ENCODE measurements at places on chromosomes 11 and 22.

DNA sequence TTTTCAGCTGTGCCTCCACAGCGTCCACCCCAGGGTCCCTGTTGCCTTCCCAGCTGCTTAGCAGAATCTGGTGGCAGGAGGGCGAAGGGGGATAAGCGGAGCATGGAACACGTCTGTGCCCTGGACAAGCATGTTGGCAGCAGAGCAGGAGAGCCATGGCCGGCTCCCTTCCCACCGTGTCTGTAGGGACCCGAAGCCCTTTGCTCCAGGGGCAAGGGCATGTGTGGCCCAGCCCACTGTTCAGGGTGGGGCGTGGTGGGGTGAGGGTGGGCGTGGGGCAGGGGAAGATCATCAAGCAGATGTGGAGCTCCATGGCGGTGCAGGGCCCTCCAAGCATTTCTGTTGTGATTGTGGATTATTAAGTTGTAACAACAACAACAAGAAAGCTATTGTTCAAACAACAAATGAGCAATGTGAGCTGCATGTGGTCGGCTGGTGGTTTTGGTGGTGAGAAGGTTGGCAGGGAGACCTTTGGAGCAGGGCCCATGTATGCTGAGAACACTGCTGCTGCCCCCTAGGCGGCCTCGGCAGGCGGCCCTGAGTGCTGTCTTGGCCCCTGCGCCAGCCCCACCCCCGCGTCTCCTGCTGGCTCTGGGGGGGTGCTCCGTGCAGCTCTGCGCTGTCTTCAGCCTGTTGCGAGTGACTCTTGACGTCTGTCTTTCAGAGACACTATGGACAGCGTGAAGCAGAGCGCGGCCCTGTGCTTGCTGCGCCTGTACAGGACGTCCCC, 50.9 kb downstream of the AP2A2 start:
- DNase-seq, result no peak

GRCh38 chr11:44595964-44596381, 30.5 kb downstream of the CD82 start:
- DNase-seq, result peak; percentile 89

- no peak for DNase-seq
These were observed 52.6 kb downstream of the MAP6 start for GRCh38 chr11:75616281-75616680.

GRCh38 chr11:33500332-33500731, 200.3 kb downstream of the C11orf91 start:
- DNase-seq, result no peak

GRCh38 chr11:68446046-68446725, 14.4 kb upstream of the PPP6R3 start:
- no peak for DNase-seq

- DNase-seq, result no peak
These were observed 17.5 kb upstream of the TSPAN18 start for GRCh38 chr11:44709281-44709562.

GRCh38 chr11:126999366-126999765, 1.2 kb downstream of the KIRREL3 start:
- DNase-seq, result no peak

DNA sequence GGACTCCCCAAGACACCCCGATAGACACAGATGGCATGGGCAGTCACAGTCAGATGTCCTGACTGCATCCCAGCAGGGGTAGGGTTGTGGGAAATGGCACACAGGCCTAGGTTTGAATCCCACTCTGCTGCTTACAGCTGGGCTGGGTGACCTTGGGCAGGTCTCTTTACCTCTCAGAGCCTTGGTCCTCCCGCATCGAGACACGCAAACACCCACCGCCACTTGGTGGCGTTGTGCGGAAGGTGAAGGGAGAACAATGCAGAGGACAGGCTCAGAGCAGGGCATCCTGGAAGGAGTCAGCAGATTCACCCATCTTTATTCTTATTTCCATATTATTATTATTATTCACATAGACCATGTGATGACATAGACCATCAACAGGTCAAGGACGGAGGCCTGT, 140.5 kb downstream of the MIAT start:
- DNase-seq, result no peak

DNA sequence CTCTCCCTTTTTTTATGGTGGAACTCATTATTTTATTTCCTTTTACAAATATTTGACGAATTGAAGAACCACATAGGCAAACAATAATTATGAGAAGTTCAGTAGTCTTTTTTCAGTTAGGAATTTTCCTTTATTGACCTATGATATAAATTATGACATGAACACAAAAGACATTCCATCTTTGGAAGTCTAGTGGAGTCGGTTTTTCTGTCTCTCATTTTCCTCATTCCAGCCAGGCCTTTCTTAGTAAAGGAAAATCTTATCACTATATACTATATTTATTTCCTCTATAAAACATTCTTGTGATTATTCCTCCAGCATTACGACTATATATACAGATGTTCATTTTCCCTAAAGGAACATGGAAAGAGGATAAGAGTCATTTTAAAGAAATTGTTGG, 1046.1 kb downstream of the DLG2 start:
- DNase-seq, result no peak

- DNase-seq, result no peak
These were observed 5.2 kb upstream of the MRPL16 start for GRCh38 chr11:59815754-59816153.

GRCh38 chr11:94024547-94024946, 3.4 kb downstream of the HEPHL1 start:
- DNase-seq, result no peak

- no peak for DNase-seq
These were observed 76.8 kb upstream of the BIRC3 start for GRCh38 chr11:102240502-102240901.

GRCh38 chr11:66438504-66439466, at the start of gene MRPL11:
Gene MRPL11, minus strand, starts transcription at chr11:66438848. Its CDS starts 94 bp downstream, at chr11:66438754.
- DNase-seq, result peak; percentile 97

DNA sequence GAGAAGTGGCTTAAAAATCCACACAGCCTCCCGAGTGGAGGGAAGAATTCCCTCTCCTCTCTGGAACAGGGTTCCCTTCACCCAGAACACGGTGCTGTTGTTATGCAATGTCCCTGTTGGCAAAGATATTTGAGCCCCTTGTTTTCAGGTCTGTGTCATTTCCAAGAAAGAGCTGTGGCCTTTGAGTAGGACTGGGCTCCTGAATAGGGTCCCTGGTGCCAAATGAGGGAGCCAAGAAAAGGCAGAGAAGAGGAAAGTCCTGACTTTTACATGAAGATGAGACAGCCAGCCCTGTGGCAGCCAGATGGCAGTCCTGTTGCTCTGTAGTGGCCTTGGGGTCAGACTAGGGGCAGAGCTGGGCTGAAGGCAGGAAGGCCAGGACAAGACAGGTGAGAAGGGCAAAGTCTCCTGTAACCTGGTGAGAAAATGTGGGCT, 51.2 kb upstream of the ELF5 start:
- DNase-seq, result no peak

DNA sequence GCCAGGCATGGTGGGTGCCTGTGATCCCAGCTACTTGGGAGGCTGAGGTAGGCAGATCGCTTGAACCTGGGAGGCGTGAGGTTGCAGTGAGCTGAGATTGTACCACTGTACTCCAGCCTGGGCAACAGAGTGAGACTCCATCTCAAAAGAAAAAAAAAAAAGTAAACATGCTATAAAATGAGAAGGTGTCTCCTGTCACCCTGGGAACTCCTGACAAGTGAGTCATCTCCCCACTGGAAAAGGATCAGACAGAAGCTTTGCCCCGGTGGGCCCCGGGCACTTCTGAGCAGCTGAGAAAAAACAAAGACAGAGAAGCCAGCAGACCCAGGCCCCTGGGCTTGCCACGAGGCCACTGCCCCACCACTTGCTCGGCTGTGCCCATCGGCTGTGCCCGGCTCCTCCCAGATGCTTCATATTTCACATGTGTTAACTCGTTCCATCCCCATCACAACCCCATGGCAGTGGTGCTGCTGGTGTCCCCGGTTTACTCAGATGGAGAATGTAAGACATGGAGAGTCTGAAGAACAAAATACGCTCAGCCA, 22.3 kb downstream of the TTLL1 start:
- DNase-seq, result no peak

DNA sequence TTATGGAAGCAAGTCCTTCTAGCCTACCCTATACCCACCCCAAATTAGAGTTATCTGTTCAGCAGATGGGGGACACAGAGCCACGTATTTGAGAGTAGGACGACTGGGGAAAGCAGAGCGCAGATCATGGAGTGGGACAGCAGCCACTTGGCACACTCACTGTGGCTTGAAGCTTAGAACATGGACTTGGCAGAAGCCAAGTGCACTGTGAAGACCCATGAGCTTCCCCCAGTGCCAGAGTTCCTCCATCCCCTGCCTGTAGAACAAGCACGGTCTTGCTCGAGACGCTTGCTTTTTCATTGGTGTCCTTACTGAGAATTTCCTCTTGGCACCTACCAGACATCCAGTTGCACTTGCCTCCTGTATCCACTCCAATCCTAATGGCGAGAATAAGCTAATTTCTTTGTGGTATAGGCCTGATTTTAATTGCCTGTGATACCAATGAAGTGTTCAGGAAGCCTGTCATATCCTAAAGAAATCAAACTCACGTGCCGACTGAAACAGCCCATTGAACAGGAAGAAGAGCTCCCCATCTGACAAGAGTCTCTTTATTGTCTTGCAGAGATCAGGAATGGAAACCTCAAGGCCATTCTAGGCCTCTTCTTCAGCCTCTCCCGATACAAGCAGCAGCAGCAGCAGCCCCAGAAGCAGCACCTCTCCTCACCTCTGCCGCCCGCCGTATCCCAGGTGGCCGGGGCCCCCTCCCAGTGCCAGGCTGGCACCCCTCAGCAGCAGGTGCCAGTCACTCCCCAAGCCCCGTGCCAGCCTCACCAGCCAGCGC, 166.9 kb downstream of the NAV2 start:
- DNase-seq, result peak; percentile 49

GRCh38 chr22:20624161-20624616, 116.8 kb downstream of the MED15 start:
- DNase-seq, result no peak

DNA sequence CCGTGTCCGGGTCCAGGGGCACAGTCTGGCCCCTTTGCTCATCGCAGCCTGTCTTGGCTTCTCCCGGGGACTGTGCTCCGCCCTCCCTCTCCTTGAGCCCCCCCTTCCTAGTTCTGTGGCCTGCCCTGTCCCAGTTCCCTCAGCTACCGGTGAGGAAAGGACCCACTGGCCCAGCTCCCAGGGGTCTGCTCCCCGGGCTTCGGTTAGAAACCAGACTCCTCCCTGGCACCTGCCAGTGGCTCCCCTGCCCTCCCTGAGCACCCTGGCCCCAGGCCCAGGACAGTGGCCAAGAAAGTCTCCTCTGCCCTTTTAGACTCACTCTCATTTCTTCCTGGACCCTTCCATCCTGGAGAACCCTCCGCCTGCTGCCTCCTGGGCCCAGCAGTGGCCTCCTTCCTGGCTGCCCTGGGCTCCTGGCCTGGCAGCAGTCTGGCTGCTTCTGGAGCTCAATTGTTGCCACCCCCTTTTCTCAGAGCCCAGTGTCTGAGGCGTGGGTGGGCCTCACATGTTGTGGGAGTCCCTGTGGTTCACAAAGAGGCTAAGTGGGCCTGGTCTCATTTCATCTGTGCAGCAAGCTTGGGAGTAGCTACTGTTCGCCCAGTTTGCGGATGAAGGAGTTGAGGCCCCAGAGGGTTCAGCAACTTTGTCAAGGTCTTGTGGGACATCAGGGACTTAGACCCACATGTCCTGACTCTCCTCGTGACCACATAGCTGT, 12.6 kb downstream of the PRDM11 start:
- peak; percentile 45 for DNase-seq

DNA sequence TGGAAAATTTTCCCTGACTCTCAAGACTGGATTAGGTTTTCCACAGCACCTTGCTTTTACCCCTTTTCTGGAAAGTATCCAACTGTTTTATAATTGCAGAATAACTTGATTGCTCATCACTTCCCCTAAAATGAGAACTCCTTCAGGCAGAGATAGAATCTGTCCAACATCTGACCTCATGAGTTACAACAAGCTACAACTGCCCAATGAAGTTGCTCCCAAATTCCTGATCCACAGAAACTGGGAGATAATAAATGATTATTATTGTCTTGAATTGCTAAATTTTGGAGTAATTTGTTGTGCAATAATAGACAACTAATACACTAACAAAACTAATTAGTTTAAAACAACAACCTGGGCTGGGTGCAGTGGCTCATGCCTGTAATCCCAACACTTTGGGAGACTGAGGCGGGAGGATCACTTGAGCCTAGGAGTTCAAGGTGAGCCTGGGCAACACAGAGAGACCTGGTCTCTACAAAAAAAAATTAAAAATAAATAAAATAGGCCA, 10.0 kb upstream of the CCDC83 start:
- no peak for DNase-seq

DNA sequence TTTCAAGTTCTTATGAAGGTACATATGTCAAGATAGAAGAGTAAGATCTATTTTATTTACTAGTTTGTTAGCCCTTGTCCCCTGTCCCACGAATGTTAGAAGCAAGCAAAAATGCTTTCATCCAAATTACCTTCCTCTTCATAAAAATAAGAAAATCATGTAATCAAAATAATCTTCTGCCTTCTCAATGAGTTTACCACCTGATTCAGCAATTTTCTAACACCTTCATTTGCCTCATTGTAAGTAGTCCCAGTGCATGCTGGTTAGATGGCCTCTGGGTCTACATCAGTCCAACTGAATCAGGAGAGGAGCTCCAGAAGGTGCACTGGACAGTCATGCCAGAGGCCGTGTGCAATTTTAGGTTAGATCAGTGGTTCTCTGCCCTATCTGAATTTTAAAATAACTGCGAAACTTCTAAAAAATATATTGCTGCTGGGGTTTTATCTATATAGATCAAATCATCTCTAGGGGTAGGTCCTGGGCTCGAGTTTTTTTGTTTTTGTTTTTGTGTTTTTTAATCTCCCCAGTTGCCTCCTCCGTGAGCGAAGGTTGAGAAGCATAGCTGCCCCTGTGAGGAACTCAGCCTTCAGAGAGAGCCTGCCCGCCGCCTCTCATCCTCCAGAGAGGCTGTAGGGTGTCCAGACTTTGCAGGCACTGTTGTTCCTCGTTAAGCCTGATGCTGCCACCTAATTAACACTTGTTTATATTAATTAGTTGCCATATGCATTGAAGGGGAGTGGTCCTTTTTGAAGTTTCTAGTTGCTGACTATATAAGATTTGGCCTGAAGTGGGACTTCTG, 32.2 kb downstream of the C22orf31 start:
- DNase-seq, result no peak

GRCh38 chr22:49967706-49968208, 7.2 kb downstream of the PIM3 start:
- peak; percentile 57 for DNase-seq

DNA sequence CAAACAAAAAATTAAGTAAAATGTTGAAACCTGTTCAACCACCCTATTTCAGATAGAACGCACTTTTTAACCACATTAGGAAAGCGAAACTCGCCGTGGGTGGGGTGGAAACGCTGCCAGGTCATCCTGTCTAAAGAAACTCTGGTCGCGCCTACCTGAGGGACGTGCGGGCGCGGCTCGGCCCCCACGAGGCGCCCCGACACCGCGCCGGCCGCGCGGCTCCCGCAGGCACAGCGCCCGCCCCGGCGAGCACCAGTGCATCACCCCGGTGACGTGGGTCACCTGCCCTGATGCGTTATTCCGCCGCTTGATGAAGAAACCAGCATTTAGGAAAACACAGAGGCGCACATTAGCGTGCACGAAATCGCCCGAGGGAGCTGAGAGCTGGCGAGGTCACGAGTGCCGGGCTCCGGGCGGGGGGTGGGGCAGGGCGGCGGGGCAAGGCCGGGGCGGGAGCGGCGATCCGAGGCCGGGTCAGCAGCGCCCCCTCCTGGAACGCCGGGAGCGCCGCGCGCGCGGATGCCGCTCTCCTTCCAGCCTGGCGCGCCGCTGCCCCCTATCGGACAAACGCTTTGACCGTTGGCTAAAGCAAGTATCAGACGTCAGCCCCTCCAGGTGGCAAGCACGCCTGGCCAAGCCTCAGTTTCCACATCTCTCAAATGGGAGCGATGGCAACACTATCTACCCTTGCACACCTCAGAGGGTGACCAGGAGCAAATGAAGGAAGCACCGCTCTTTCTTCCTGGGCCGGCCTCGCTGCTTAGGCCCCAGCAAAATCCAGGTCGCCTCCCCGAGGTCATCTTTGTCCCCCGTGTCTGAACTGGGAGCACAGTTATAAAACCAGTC, 15.7 kb upstream of the SNX32 start:
- peak; percentile 94 for DNase-seq
